ENCODE measurements at places on chromosomes 7 and 10. TPM values are rescaled to one million over a fixed set of nuclear protein-coding genes. Genes with fewer than 3 reads are reported as not detected.

Gene ACSM6
- not detected for total RNA-seq

- DNase-seq: no peak
These were observed 81.3 kb downstream of the ZRANB1 start for GRCh38 chr10:125023255-125023654.

DNA sequence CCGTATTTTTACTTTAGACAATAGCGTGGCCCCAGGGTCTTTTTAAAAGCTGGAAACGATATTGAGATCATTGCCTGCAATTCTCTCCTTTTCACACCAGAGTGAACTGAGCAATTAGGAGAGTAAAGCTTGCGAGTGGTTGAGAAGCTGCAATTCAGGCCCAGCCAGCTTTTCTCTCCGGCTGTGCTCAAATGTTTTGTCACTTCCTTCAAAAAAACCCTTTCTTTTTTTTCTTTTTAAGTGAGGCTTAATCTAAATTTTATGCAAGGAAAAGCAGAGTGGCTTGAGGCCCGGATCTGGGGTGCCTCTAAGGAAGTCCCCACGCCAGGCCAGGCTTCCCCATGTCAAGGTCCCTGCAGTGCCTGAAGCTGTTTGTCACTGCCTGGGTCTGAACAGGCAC lies 433.9 kb downstream of the GLRX3 start:
- DNase-seq: no peak

DNA sequence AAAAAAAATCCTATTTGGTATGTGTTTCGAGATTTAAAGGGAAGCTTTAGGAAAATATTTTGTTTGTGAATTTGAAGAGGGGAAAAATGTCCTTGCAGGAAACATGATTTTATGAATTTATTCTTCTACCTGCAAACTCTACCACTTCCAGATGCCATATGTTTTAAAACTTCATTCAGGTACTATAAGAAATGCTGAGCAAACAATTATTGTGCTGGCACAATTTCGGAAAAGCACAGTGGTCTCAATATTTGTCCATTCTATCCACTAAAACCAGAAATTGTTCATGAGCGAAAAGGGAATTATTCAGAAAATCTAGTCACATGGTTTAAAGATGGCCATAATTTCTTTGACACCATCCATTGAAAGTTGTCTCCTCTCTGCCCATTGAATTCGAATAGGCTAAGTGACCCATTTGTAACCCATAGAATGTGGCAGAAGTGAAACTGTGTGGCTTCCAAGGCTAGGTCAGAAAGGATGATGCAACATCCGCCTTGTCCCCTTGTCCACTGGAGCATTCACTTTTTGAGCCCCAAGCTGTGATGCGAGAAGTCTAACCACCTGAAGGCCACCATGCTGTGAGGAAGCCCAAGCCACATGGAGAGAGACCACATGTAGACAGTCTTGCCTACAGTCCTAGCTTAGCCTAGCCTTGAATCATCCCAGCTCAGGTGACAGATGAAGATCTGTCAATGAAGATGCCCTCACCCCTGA lies 189.8 kb upstream of the PRKCQ start:
- DNase-seq: no peak

DNA sequence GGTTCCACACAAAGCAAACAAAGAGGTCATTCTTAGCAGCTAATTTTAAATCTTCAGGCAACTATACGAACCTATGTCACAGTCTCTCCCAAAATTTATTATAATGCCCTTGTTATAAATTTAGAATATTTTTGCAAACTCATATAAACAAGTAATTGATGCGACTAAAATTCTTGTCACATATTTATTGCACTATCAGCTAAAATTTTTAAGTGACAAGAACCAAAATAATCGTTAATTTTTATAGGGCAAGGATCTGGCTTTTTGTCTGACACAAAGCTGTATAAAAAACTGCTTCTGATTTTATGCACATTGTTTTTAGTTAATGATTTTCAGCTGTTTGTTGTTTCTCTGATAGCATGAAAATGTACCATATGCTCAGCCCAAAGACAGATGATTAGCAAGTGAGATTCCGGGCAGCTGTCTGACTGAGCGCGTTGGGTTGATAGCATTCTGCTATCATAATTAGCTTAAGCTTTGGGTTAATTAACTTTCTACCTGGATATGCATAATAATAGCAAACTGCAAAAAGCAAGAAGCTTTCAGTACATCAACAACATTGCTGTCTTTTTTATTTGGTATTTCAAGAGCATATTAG lies 136.0 kb downstream of the MGMT start:
- DNase-seq: no peak

DNA sequence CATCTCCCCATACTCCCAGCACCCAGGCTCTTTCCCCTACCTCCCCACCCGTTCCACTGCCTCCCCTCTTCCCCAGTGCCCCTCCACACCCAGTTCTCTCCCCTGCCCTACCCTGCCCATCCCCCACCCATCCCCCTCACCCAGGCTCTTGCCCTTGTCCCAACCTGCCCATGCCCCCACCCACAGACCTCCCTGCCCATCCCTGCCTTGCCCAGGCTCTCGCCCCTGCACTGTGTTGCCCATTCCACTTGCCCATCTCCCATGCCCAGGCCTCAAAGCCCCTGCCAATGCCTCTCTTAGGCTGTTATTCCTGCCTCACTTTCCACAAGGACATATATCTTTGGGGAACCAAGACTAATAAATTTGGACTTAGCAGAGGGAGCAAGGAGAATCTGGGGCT lies 262.6 kb upstream of the CXCL12 start:
- no peak for DNase-seq

DNA sequence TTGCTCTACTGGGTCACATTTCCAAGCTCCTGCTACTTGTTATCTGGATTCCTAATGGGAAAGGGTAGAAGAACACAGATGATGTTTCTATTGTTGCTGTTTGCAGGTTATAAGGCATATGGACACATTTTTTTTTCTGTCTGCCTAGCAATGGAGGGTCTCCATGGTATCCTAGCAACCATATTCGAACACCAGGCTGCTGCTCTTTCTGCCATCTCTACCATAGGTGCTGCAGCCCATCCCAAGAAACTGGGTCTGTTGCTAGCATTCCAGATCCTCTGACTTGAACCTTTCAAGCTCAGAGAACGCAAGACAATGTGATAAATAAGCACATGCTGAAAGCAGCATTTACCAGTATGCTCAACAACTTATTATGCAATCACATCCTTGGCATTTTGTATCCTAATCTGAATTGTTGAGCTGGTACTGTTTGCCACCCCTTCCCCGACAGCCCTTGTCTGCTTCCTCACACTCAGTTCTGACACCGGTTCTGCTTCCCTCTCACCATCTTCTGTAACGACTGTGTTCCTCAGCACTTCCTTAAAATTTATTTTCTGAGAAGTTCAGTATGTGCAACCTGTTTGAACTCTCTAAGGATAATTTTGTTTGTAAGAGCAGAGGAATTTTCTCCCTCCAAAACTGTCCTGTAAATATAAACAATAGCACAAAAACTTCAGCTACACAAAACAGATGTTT lies 6.2 kb downstream of the PRKG1 start:
- DNase-seq: no peak

Gene MCM10
- 78.2 TPM for total RNA-seq

DNA sequence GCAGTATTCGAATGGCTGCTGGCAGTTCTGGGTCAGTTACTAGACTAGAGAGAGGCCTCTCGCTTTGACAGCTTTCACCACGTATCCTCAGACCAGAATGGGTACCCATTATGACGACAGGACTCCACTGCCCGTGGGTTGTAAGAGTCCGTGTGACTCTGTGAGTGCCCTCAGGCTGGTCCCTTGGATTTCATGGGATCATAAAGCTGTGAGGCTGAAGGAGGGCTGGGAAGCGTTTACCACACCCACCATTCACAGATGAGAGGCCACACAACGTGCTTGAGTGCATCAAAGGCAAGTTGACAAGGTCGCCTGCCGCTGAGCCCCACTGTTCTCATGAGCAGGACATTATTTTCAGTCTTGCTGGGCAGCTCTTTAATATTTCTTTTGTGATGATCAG lies 87.2 kb downstream of the EZH2 start:
- no peak for DNase-seq

DNA sequence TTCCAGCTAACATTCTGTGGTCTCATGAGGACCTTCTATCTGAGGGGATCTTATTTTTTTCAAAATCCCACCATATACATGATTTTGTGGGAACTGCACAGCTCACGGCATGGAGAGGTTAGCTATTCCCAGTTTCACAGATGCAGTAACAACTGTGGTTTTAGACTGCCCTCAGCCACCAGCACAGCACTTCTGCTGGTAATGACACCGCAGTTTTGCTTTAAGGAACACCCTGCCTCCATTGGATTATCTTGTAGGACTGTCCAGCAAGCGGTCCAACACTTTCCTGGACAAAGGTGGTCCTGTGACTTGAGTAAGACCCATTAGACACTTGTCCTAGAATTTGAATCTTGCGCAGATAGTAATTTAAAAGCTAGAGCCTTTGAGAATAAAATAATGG lies 65.3 kb upstream of the SMNDC1 start:
- no peak for DNase-seq

DNA sequence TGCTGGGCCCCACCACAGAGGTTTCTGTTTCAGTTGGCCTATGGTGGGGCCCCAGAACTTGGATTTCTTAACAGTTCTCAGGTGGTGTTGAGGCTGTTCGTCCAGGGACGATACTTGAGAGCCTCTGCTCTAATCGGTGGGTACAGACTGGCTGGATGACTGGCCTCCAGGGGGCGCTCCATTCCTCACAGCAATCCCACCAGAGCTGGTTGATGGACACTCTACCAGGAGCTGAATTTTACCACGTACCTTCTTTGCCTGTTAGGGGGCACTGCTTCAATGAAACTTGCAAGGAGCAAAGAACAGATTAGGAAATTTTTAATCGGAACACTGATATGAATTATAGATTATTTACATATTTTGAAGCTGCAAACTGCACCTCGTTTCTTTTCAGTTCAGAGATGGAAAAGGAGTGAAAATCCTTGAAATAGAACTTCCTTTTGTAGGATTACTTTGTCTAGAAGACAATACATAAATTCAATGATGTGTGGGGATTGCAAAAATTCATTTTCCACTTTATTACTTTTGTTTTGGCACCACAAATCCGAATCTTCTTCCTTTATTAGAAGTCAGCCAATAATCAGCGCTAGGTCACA lies 44.8 kb downstream of the KBTBD2 start:
- peak; percentile 93 for DNase-seq

DNA sequence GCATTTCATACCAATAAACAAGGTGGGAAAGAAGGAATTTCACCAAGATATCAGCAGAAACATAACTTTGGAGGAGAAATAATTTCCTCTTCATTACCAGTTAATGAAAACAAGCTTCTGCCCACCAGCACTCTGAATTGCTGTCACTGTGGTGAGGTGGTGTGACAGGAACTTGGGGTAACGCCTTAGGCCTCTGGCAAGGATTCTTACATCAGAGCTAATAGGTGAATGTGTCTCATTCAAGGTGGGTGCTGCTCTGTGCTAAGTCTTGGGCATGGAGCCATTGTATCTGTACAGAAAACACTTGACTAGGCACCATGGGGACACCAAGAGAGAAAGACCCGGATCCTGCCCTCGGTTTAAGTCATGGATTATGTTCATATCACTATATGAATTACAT lies 8.3 kb upstream of the LOXL4 start:
- no peak for DNase-seq

GRCh38 chr7:117110480-117111315 lies 157.4 kb downstream of the ST7 start:
- DNase-seq: peak; percentile 61

DNA sequence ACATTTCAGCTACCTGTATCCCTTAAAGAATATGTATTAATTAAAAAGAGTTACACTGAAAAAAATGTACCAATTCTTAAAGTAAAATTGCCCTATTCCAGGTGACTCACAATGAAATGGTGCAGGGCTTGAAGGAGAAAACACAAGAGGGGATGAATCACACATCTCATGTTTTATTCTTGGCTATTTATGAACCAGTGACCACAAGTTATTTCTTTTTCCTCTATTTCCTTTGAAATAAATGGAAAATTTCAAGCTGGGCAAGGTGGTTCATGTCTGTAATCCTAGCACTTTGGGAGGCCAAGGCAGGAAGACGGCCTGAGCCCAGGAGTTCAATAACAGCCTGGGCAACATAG lies 106.8 kb downstream of the UBE2H start:
- no peak for DNase-seq

Gene CEP55
- total RNA-seq: 75.6 TPM

DNA sequence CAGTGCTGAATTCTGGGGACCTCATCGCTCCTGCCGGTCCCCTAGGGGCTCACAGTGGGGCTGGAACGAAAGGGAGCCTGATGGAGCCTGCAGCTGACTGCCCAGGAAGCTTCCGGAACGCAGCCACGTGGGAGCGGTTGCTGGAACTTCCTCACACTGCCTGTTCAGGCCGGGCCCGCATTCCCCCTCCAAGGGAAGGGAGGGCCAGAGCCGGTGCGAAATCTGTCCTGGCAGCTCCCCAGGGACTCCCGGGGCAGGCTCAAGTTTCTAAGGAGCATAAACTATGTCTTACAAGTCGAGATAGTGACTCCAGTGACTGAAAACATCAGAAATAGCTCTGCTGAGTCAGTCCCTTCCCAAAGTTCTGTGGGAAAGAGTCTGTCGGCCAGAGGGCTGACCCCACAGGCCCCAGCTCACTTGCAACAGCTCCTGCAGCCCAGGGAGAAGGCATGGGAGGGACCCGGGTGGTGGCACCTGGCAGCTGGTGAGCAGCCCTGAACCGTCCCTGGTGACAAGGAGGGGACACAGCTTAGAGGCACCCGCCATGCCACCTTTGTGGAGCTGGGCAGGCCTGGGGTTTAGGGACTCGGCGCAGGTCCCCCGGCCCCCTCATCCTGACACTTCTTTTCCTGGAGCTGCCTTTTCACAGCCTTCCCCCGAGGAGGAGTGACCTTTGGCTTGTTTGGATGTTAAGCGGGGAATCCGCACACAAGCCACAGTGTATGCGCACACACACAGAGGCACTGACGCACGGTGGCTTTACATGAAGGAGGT lies 47.6 kb downstream of the PDGFA start:
- DNase-seq: no peak

DNA sequence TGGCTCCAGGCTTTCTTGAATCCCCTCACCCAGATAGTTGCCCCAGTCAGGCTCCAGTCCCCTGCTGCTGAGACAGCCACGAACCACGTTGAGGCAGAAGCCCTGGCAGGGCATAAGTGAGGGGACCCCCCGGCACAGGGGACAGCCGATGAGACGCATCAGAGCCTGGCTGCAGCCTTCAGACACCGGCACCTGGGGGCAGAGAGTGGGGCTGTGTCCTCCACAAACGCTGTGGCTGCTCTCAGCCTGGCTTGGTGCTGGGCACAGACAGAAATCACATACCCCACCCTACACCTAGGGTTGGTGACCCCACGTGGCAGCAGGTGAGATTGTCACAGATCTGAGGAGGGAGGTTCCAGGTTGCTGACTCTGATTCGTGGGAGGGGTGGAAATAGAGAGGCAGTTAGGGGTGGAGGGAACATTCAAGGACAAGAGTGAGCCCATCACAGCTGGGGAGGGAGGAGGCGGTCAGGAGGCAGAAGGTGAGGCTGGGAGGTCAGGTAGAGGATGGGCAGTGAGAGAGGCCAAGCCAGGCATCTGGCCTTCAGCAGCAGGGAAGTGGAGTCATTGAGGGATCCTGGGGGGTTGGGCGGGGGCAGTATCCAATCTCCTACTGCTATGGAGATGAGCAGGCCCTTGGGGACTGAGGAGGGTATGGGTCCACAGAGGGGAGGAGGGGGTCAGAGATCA lies 3.2 kb downstream of the GPC2 start:
- no peak for DNase-seq

- DNase-seq: no peak
These were observed 66.2 kb upstream of the ARID5B start for GRCh38 chr10:61835069-61835945.

GRCh38 chr10:71253981-71254818 lies 41.8 kb downstream of the UNC5B start:
- no peak for DNase-seq

- no peak for DNase-seq
These were observed 69.4 kb downstream of the COL13A1 start for GRCh38 chr10:69871074-69871473.

Measured in activated CD8-positive, alpha-beta memory T cell treated with anti-CD3 and anti-CD28 coated beads, Interleukin-2, amount 10 ng/mL, durations not matched to agents 7 days and 5 days (primary cell).